AML-193 (cell line): ENCODE measurements at places on chromosomes 2 and 18.

DNA sequence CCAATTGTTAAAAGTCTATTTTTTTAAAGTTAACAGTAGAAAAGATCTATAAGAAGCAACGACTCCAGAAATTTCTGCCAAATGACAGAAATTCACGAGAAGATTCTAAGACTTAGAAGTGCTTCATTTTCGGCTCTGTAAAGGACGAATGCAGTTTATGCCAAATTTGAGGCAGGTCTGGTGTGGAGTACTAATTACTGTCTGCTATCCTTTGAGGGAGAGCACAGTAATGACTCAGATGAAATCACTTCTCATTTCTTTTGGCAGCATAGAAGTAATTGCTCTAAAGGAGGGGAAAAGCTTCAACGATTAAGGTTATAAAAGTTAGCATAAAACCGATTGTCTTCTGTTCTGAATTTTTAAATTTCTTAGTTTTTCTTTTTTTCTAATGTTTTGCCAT, 11.4 kb downstream of the G6PC2 start:
- peak; percentile 22 for DNase-seq

- no peak for DNase-seq
Observed at GRCh38 chr2:83859553-83859952, 599.5 kb downstream of the SUCLG1 start.

- no peak for DNase-seq
Observed at GRCh38 chr2:29400930-29401653, 285.9 kb downstream of the CLIP4 start.

DNA sequence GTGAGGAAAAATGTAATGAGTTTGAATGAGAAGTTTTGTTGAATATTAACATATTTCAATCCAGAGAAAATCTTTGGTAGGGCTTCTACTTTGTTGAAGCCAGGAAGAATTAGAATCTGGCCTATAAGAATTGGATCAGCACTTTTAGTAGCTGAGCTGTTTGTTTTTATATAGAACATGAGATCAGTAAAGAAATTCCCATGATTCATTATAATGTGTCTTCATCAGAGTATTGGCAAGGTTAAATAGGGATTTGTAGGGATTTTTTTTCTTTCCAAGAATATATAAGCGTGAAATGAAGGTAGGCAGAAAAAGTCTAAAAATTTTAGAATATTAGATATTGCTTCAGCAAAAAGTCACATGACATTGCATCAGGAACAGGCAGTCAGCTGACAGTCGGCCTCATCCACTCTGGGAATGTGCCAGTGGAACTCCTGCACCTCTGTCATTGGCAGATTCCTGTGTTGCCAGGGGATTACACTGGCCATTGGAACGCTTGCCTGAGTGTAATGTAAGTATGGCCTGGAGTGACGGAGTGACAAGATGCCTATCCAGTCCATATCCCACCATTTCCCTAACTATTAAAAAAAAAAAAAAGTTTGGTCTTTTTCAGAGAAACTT, 60.6 kb downstream of the SERTAD2 start:
- DNase-seq, result no peak

DNA sequence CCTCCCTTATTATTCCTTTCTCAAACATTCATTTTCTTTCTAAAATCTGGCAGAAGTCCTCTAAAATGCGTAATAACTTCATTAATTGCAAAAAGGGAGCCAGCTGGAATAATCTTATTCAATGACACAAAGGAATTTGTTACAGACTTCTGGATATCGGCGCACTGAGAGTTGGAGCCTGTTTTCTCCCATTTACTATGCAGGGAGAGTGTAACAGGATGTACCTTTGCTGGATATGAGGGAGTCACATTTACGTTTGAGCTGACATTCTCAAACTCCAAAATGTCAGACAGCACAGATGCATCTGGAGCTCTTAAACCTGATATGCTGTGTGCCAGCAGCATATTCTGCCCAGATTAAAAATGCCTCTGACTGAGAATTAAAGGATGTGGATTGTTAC, 275.3 kb downstream of the TMX3 start:
- no peak for DNase-seq

GRCh38 chr2:69789175-69789721, 40.2 kb upstream of the GMCL1 start:
- no peak for DNase-seq

- DNase-seq, result no peak
Observed at GRCh38 chr2:70717431-70718038, 50.5 kb downstream of the ADD2 start.

- no peak for DNase-seq
Observed at GRCh38 chr2:234363011-234363487, 133.8 kb downstream of the ARL4C start.

DNA sequence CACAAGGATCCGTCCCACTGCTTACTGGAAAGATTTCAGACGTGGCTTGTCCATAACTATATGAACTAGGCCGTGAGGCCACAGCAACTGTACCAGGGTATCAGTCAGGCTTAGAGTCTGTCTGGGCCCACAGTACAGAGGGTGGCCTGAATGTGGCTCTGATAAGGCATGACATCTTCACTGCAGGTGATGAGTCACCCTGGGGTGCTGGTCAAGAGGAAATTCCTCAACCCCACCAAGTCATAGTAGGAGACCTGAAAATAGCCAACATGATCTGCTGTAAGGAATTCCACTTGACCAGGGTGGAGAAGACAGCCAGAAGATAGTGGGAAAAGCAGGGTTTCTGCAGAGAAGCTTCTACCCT, 107.7 kb downstream of the INHBB start:
- DNase-seq, result no peak

GRCh38 chr18:34522603-34523002, 187.5 kb upstream of the DTNA start:
- no peak for DNase-seq

GRCh38 chr2:137670111-137670510, 294.2 kb upstream of the HNMT start:
- DNase-seq, result no peak

DNA sequence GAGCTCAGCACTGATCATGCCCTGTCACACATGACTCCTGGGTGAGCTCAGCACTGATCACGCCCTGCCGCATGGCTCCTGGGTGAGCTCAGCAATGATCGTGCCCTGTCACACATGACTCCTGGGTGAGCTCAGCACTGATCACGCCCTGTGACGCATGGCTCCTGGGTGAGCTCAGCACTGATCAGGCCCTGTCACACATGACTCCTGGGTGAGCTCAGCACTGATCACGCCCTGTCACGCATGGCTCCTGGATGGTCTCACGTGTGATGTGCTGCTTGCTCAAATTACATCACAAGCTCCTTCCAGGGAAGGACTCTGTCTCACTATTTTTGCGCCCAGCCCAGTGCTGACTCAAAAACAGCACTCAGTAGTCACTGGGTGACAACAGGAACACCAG, 258.0 kb downstream of the HDAC4 start:
- no peak for DNase-seq

- DNase-seq, result no peak
Observed at GRCh38 chr2:176432434-176432833, 163.2 kb downstream of the MTX2 start.

DNA sequence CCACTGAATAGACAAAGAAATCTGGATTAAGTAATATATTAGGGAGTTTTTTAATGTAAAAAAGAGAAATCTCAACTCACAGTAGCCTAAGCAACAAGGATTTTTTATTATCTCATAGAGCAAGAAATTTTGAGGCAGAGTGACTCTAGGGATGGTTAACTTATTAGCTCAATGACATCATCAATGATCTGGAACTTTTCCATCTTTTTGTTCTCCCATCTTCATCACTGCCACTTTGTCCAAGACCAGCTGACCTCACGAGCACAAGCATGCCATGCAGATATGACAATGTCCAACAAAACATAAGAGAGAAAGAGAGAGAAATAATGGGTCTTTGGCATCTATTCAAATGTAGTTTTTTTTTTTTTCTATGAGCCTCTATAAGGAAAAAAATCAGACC, 211.8 kb upstream of the RND3 start:
- DNase-seq, result no peak

- DNase-seq, result no peak
Observed at GRCh38 chr2:107419191-107419590, 407.5 kb upstream of the RGPD4 start.
